ENCODE measurements at places on chromosomes 7 and 10.

- DNase-seq, result no peak
These were observed 7.2 kb downstream of the ZNF467 start for GRCh38 chr7:149766135-149766675.

DNA sequence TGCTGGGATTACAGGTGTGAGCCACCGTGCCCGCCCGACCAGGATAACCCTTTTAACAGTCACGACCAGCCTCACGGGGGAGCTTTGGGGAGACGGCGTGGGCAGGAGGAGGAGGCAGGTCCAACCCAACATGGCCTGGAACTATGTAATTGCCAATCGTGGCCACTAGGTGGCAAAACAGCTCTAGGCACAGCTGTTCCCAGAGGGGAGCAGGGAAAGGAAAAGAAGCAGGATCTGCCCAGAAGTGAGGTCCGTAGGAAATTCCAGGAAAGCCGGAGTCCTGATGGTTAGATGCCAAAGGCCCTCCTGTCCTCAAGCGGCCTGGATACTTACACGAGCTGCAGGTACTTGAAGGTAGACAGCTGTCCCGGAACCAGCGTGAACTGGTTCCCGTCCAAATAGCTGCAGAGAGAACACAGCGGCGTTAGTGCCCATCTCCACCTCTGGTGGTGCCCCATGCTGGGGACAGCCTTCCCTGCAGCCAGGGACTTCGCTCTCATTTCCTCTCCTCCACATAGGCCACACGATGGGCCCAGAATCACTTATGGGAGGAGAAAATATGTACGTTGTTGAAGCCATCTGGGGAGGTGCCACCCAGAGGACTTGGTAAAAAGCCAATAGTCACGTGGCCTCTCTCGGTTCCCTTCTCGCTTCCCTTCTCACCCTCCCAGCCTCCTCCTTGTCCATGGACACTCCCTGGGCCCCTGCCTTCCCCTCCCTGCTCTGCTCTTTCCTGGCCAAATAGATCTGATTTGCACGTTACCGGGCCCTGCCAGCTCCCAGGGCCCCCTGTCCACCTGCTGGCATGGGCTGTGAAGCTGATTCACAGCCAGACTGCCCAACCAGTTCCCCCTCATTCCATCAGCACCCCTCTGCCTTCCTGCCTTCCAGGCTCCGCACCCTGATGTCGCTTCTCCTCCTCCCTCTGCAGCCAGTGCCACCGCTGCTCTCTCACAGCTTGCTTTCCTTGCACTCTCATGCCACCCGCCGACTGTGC, 148.1 kb downstream of the SLIT1 start:
- peak; percentile 51 for DNase-seq

DNA sequence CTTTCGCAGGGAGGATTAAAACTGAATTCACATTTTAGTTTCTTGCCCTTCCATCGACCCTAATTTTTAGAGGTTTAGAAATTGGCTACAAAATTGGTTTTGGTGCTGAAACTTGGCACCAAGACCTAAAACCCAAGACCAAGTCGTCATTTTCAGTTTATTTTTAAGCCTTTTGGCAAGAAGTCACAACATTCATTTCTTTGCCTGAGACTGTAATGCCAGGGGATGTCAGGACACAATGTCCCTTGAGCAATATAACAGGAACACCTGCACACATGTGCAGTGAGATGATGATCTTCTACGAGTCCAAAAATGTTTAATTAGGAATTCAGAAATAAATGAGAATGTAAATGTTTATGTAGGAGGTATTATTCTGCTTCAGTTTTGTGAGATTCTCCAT, 335.4 kb upstream of the ANKRD30A start:
- DNase-seq, result no peak

DNA sequence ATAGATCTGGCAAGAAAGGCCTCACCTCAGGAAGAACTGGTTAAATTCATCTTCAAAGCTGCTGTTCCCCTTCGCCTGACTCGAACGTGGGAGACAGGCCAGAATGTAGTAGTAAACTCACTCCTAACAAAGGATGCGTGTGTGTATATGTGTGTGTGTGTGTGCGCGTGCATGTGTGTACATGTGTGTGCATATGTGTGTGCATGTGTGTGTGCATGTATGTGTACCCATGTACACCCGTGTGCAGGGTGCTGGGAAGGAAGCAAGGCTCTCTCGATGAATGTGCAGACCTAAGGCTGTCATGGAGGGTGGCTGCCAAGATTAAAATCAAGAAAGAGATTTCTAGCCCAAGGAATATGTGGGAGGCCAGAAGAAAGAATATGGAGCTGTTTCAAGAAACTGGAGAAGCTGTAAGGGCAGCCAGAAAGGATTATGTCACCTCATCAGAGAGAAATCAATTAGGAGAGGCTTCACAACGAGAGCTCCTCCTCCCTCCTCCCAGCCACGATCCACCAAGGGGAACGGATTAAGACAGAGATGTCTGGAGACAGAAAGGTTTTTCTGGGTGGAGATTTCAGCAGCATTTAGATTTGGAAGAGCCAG, 34.0 kb upstream of the LBX1 start:
- DNase-seq, result no peak

DNA sequence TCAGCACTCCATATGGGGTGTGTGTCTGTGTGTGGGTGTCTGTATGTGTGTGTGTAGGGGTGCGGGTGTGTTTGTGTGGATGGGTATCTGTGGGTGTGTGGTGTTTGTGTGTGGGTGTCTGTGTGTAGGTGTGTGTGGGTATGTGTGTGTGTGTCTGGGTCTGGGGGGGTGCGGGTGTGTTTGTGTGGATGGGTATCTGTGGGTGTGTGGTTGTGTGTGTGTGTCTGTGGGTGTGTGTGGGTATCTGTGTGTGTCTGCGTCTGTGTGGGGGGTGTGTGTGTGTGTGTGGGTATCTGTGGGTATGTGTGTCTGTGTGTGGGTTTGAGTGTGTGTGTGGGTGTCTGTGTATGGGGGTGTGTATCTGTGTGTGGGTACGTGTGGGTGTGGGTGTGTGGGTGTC, 148.7 kb downstream of the RGS10 start:
- no peak for DNase-seq

- no peak for DNase-seq
These were observed 62.3 kb downstream of the HTR5A start for GRCh38 chr7:155132431-155132830.

DNA sequence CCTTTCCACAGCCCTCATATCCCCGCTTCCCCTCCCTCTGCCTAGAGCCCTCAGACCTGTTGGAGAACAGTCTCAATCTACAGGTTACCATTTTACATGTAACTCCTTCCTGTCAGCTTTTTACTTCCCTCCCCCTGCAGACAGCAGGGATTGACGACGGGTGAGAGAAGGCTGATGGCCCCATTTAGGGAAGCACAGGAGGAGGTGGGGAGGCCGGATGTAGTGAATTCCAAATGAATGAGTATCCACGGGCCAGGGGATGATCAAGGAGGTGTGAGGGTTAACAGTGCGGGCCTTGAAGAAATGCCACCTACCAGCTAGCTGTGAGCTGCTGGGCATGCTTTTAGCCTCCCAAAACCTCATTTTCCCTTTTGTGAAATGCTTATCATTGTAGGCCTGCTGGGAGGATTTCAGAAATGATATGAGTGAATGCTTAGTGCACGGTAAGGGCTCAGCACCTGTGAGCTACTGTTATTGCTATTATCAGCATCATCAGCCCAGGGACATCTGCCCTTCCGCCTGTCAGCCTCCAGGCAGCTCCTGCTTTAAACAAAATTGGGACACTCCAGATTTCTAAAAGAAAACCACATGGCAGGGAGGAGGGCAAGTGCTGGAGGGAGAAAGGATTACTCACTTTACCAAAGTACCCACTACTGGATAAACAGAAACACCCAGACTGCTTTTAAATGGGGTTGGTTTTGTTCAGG, 6.5 kb upstream of the NANOS1 start:
- DNase-seq, result no peak

- DNase-seq, result no peak
These were observed 8.2 kb downstream of the MAD1L1 start for GRCh38 chr7:2224491-2224928.

GRCh38 chr10:24495666-24496460, 227.8 kb downstream of the ARHGAP21 start:
- no peak for DNase-seq

- DNase-seq, result no peak
These were observed 857 bp upstream of the FOXP2 start for GRCh38 chr7:114413761-114414155.

GRCh38 chr7:135334830-135335543, 101.3 kb downstream of the STRA8 start:
- DNase-seq, result no peak

DNA sequence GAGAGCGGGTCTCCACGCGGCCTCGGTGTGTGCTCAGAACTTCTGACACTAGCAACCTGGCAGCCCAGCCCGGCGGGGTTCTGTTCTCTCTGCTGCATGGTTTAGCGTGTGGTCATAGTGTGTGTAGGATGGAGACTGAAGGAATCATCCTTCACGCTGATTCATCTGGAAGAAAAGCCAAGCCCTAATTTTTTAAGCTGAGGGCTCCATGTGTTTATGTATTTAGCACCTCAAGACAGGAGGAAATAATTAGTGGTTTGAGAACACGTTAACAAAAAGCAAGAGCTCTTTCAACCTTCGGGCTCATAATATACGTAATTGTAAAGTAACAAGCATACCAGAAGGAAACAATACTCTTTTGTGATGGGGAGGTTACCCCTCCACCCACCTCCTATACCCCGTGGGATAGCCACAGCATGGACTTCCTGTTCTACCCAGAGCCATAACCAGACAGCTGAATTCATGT, 504.6 kb upstream of the MKI67 start:
- no peak for DNase-seq

Measured in stimulated activated CD8-positive, alpha-beta memory T cell treated with anti-CD3 and anti-CD28 coated beads, Interleukin-7, amount 100 ng/mL, for 48 hours (primary cell).